Activated naive CD4-positive, alpha-beta T cell treated with anti-CD3 and anti-CD28 coated beads, Interleukin-2, amount 50 U/mL, for 72 hours (primary cell): ENCODE measurements at places on chromosomes 7 and 10.

GRCh38 chr7:107742678-107743566, 1.0 kb upstream of the CBLL1 start:
- peak; percentile 80 for DNase-seq

- peak; percentile 35 for DNase-seq
These were observed 48.4 kb downstream of the TES start for GRCh38 chr7:116258734-116259133.

- no peak for DNase-seq
These were observed 51.7 kb downstream of the XRCC2 start for GRCh38 chr7:152624228-152624627.

- no peak for DNase-seq
These were observed 390.0 kb downstream of the ARL4A start for GRCh38 chr7:13077466-13077865.

DNA sequence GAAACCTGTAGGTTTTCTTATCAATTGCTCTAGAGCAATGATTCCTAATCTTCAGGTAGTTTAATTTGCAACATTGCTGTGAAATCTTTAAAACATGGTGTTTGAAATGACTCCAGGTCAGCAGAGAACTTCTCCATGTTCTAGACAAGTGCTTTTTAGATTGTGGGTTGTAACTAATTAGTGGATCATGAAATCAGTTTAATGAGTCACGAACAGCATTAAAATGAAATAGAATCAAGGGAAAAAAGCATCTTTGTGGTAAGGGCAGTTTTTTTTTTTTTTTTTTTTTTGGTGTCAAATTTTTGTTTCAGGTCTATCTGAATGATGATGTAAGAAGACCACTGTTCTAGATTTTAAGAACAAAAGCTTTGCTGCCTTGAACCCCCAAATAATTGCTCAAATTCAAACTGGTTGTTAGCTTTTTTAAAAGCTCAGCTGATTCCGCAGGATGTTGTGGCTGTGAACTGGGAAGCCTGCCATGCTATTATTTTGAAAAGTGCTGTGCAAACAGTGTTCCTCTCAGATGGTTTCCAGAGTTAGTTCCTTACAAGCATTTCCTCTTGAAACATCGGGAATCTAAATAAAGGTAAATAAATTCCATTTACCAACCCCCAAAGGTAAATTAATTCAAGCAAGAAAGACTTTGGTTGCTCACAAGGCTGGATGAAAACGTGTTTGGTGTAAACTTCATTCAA, 13.1 kb upstream of the PDK4 start:
- no peak for DNase-seq

DNA sequence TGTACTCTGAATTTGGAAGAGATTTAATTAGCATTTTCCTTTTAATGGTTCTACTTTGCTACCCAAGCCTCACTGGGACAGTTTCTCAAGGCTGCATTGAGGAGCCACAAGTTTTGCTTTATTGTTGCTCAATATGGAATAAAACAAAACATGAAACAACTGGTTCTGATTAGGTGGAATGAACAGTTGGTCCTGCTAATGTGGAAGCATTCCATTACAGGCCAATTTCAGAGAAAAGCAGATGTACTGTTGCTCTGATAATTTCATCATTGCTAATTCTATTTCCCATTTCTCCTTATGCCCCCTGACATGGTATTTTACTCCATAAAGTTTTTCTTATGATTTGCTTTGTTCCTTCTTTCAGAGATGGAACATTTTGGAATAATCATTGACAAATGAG, 66.0 kb upstream of the PAPSS2 start:
- no peak for DNase-seq

- no peak for DNase-seq
These were observed 641.0 kb upstream of the NRP1 start for GRCh38 chr10:33975481-33975880.

- no peak for DNase-seq
These were observed 94.2 kb upstream of the PRKCQ start for GRCh38 chr10:6674291-6674690.

GRCh38 chr7:28570113-28570969, 158.0 kb downstream of the CREB5 start:
- DNase-seq, result no peak

- no peak for DNase-seq
These were observed 10.4 kb downstream of the HDAC9 start for GRCh38 chr7:18505870-18506460.

- DNase-seq, result no peak
These were observed 50.0 kb upstream of the AQP1 start for GRCh38 chr7:30861612-30862011.

DNA sequence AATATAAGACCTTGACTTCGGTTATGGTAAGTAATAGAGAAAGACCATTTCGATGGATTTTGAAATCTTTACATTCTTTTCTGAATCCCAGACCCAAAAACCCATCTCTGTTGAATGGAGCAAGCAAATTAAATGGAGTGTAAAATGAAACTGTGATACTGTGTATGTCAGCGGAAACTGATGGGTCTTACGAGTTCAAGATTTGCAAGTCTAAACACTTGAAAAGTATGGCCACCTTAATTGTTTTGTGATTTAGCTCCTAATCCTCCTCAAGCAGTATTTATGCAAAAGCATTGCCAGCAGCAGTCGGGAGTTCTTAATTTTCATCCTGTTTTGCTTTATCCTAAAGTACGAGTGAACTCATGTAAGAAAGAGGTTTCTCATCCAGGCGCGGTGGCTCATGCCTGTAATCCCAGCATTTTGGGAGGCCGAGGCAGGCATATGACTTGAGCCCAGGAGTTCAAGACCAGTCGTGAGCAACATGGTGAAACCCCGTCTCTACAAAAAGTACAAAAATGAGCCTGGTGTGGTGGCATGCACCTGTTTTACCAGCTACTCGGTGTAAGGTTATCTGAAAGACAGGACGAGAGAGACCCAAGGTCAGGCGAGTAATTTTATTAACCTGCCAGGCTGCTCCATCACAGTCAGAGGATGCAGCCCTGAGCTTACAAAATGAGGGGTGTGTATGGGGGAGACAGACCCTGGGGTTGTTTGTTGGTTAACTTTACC, 5.8 kb upstream of the DHTKD1 start:
- DNase-seq, result no peak

DNA sequence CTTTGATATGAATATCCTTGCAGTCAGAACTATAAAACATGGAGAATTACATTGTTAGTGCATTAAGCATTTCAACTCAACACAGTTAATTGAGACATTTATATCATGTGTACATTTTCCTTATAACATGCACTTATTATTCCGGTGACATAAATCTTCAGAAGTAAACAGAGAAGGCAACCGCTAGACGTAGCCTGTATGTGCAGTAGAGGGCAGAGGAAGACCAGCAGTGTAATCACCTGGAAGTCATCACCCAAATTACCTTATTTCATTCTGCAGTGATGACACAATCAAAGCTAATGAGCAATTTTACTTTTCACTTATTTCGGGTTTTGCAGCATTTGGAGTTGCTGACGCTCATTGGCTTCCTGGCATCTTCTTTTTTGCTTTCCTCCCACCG, 394.6 kb downstream of the SDK1 start:
- no peak for DNase-seq

- no peak for DNase-seq
These were observed 4.0 kb upstream of the RBM28 start for GRCh38 chr7:128347647-128348097.

- DNase-seq, result peak; percentile 61
These were observed 86.1 kb upstream of the DNAJB6 start for GRCh38 chr7:157250605-157251228.

DNA sequence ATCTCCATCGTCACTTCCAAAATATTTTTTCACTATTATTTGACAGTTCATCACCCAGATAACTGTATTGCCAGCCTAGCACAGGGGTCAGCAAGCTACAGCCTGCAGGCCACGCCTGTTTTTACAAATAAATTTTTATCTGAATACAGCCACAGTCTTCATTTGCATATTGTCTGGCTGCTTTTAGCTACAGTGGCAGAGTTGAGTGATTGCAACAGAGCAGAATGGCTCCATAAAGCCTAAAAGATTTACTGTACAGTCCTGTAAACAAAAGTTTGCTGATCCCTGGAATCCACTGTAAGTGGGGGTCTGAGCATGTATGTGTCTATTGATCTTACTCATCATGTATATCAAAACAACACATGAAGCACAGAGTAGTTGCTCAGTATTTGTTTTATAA, 45.9 kb upstream of the GNAI1 start:
- DNase-seq, result no peak

DNA sequence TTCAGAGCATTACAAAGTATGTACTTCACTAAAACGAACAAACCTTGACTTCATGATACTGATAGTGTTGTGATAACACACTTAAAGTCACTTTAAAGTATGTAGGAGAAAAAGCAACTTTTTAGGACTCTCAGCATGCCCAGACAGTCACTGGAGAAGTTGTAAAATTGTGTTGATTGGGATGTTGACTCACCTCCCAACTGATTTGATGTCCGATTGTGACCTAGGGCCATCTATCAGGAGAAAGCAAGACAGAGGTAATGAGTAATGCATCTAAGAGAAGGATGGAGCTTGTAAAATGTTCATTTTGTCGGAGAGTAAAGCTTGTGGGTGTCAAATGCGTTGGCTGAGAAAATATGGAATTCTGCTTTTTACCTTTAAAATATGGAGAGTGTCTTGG, 135.4 kb upstream of the SEMA3D start:
- DNase-seq, result no peak

DNA sequence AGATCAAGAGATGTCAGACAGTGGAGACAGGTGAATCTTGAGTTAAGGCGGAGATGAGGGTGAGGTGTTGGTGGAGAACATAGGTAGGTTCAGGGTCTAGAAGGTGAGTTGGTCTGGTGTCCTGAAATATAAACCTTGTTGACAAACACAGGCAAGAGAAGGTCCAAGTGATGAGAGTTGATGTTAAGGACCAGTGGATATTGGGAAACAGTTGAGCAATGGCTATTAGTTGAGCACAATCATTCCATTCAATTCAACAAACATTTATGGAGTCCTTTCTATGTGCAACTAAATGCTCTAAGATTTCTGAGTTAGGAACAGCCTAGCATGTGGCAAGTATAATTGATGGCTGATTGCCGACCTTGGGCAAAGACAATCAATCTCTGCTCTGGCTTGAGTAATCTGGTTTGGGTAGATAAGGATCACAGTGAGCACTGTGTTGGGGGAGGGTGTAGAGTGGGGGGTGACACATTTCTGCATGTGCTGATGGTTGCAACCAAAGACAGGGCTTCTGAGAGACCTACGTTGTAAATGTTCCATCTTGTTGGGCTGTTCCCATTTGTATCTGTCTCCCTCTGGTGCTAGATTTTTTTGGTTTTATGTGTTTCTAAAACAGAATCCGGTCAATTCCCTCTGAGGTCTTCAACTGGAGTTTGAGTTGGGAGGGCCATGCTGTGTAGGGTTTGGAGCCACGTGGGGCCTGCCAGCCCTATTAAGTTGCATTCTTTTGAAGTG, 201.1 kb downstream of the BAMBI start:
- DNase-seq, result no peak

DNA sequence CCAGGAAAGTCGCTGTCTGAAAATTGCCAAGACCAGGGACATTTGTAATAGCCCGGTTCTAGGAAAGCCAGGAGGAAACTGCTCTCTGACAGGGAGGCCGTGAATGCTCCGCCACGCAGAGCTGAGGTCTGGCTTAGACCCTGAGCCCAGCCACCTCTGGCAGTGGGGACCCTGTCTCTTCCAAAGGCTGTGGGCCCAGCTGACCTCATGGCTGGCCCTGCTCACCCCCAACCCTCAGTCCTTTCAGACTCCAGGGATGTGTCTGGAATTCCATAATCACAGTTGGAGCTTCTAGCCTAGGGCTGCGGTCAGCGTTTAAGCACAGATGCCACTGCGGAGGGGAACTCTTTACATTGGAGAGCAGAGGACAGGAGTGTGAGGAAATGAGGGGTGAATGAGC, 6.6 kb upstream of the VIPR2 start:
- DNase-seq, result no peak

- DNase-seq, result no peak
These were observed 200.9 kb upstream of the TBX20 start for GRCh38 chr7:35454575-35455385.

DNA sequence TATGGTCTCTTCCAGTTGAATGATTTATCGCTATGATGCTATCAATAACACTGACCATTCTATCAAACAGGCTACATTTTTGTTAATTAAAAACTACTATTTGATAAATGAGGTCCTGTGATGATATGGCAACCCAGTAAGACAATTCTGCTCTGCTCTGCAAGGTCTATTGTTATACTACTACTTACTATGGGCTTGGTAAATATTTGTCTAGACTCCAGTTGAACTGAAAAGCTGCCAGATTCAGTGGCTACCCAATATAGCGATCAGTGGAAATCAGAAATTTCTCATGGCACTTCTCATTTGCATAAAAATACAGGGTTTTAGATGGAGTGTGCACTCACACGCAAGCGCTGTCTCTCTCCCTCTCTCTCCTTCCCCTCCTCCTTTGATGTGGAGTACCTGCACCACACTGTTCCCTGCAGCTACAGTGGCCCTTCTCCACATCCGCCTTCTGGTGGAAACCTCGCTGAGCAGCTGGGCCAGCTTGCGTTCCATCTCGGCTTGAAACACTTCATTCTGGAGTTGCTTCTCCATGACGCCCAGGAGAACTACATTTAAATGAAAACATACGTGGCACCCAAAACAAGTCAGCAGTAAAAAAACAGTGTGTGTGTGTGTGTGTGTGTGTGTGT, 77.9 kb downstream of the KIAA1549 start:
- DNase-seq, result peak; percentile 84

DNA sequence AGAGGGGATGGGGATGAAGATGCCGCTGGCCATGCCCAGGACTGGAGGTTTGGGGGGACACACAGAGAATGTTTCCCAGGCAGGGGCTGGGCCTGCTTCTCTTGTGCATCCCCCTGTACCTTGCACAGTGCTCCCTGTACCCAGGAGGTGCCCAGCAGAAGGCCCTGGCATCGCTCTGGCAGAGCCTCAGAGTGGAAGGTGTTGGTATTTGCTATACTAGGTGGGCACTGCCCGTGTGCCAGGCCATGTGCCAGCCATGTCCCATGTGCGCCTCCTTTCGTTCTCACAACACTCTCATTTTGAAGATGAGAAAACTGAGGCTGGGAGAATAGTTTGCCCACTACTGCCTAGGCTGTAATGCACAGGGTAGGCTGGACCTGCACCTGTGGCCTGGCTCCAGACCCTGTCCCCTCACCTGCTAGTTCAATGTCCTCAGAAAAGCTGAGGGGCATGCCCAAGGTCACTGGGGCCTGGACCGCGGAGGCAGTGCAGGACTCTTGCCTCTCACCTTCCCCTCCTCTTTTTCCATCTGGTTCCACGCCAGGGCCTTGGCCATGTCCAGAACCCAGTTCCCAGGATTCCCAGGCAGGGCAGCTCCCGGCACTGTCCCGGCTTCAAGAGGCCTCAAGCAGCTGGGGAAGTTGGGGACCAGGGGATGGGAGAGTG, 64.7 kb downstream of the GOLGA7B start:
- DNase-seq, result peak; percentile 5

GRCh38 chr7:35681231-35682029, 13.5 kb downstream of the HERPUD2 start:
- no peak for DNase-seq

DNA sequence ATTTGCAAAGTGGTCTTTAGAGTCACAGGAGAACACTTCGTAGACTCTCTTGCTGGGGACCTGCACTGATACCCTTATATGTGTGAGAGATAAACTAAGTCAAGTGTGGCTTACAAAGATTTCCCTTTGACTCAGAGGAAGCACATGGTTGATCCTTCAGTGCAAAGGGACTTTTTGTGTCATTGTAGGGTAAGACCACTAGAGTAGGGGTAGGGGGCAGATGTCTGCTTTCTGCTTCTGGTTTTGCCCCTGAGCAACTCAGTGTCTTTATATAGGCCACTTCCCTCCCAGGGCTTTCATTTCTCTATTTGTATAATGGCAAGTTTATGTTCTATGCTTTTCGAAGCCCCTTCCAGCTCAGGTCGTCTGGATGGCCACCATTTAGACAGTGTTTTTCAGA, 281.7 kb downstream of the SORCS3 start:
- no peak for DNase-seq

- no peak for DNase-seq
These were observed 2.9 kb downstream of the AQP1 start for GRCh38 chr7:30914596-30914995.
